ENCODE measurements at places on chromosomes 11 and 22. TPM values are rescaled to one million over a fixed set of nuclear protein-coding genes. Genes with fewer than 3 reads are reported as not detected.

The CWF19L2 gene
- total RNA-seq = 11.9 TPM

The KRTAP5-9 gene
- total RNA-seq = not detected

The MS4A7 gene
- total RNA-seq = not detected

The TPBGL gene
- 0.05 TPM for total RNA-seq

The SLC22A8 gene
- total RNA-seq = not detected

The KCTD17 gene
- total RNA-seq = 35.8 TPM

The MRPL49 gene
- total RNA-seq = 47.2 TPM

The CABP7 gene
- total RNA-seq = not detected

The CNIH2 gene
- 0.37 TPM for total RNA-seq

All from smooth muscle cell of the umbilical artery (primary cell).